ENCODE measurements at places on chromosomes 7 and 10.
A peak's percentile ranks its signal among the peaks of the same experiment; 100 is the strongest.

GRCh38 chr7:43385856-43386255, 197.1 kb upstream of the STK17A start:
- DNase-seq, result no peak

DNA sequence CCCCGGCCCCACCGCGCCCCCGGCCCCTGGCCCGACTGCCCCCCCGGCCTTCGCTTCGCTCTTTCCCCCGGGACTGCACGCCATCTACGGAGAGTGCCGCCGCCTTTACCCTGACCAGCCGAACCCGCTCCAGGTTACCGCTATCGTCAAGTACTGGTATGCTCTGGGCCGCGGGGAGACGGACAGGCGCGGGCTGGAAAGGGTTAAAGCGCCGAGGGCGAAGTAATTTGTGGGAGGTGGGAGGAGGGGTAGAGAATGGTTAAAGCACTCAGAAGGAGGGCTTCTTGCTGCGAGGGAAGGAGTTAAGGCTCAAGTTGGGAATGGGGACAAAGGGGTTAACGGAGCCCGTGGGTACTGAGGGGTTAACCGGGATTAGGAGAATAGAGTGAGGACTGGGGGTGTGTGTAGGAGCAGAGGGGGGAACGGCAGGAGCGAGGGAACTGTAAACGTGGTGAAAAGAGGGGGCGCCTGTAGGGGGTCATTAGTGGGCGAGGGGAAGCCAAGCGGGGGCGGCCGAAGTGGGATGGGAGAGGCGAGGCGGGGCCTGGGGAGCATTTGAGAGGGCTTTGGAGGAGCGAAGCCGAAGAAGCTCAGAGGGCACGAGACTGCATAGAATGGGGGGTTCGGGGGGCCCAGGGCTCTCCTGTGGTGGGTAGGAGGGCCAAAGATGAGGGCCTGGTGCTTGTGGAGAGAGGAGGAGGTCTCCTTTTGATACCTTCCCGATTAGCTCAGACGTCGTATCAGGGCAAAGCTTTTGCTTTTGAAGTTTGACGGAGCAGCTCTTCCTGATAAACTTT, 605 bp downstream of the SUFU start:
- DNase-seq, result no peak

GRCh38 chr10:58963723-58964124, 212.7 kb upstream of the PHYHIPL start:
- no peak for DNase-seq

- no peak for DNase-seq
Measured at GRCh38 chr7:9776900-9777299, 1196.8 kb upstream of the PHF14 start.

GRCh38 chr7:87003872-87004798, 55.3 kb downstream of the ELAPOR2 start:
- DNase-seq, result no peak

GRCh38 chr7:45626441-45627430, 52.6 kb downstream of the ADCY1 start:
- DNase-seq, result no peak

DNA sequence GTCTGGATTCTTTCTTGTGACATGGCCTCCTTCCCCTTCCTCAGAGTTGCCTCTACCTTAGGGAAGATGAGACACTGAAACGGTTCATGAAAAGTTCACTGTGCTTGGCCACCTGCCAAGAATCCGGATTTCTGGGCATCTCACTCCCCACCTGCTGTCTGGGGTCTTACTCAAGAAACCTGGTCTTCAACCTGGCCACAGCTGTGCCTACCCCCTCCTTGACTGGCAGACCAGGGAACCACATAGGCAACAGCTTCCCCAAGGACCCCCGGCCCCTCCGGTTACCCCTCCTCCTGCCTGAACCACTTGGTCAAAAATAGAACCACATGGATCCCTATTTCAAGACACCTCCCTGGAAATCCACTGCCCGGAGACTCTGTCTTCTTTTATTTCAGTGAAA, 58.7 kb upstream of the NANOS1 start:
- DNase-seq, result no peak

- no peak for DNase-seq
Measured at GRCh38 chr7:38057829-38058228, 120.2 kb upstream of the STARD3NL start.

DNA sequence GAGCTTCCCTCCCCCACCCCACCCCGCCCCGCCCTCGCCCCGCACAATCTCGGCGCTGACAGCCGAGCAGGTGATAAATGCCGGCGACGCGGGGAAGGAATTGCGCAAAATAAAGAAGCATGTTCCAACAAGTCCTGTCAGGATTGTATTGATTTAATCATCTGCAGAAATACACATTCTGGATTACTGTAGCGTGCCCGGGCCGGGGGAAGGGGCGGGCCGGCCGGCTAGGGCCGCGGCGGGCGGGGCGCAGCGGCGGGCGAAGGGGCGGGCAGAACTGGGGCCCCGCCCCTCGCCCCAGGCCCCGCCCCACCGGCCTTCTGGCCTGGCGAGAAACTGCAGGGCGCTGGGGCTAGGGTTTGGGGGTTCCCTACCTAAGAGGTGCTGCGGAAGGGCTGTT, 88.9 kb upstream of the PAX2 start:
- no peak for DNase-seq

GRCh38 chr10:123380491-123381085, 226.4 kb downstream of the BUB3 start:
- peak; percentile 7 for DNase-seq

DNA sequence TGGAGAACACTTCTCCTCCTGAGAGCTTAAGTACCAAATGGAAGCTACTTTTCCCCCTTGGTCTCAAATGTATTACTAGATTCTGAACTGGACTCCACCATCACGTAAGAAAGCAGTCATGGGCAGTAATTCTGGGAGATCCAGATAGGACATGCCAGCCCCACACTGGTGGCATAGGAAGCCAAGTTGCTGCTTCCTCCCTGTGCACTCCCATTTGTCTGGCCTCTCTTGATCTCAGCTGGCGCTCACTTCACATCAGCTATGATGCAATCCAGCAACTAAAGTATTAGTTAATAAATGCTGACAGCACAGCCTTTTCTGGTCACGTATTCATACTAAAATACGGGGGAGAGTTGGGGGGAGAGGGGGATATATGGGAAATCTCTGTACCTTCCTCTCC, 3.4 kb upstream of the IL6 start:
- no peak for DNase-seq

DNA sequence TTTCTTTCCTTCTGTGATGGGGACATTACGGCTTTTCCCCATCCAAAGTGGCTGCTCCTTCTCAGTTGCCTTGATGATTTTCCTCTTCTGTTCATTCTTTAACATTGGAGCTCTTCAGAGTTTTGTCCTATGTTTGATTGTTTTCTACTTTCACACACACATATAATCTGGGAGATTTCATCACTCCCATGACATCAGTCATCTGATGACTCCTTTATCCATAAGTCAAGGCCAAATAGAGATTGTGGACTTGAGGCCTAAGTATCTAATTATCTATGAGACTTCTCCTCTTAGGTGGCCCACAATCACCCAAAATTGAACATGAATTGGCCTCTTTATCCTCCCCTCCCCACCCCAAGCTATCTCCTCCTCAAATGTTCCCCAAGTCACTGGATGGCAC, 5.3 kb upstream of the COL1A2 start:
- no peak for DNase-seq

DNA sequence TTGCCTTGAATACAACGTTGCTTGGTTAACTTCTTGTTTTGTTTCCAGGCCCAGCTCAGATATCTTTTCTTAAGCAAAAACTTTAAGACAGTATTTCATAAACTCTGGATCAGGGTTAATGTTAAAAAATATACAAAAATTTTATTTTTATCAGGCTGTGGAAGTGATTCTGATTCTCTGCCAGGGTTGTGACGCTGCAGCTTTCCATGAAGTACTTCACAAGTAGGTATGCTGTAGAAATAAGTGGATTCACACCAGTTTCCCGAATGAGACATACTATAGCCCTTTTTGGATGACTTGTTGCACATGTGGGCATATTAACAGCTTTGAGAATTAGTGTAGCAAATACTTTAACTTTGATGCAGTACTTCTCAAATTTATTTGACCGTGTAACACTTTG, 70.1 kb downstream of the CDK14 start:
- no peak for DNase-seq

- DNase-seq, result no peak
Measured at GRCh38 chr10:43816351-43817321, 168.0 kb upstream of the ZNF32 start.

DNA sequence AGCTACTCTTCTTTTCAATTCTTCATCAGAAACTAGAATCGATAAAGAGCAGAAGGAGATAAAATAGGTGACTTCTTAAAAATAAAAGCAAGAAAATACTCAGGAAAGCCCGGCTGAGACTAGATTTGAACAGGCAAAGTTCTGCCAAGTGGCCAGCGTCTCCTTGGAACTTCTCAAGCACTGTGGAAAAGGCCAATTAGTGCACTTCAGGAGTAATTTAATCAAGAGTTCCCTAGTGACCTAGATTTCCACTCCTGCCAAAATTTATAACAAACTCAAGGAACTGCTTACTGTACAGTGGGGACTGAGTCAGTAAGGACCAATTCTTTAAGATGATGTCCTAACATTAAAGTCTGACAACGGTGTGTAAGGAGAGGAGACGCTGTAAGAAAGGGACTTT, 57.3 kb downstream of the CHCHD3 start:
- no peak for DNase-seq

DNA sequence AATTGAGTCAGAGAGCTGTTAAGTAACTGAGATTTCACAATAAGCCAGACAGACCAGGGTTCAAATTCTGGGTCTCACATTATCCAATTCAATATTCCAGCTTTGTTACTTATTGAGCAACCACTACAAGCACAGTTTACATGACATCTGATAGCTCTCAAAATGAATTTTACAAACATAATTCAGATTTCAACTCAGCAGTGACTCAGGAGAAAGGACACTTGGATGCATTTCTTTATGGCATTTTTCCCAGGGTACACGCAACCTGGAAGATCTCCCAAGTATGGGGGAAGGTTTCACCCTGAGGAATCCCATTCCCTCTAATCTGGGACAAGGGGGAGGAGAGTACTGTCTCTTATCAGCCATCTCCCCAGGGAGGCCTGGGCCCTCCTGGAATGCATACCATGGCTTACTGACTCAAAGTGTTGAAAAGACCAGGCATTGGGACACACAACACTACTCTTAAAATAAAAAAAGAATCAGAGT, 102.4 kb downstream of the CFTR start:
- no peak for DNase-seq

- DNase-seq, result no peak
Measured at GRCh38 chr7:155698633-155699032, 54.2 kb downstream of the RBM33 start.

GRCh38 chr10:29949411-29950011, 109.9 kb downstream of the JCAD start:
- DNase-seq, result no peak

DNA sequence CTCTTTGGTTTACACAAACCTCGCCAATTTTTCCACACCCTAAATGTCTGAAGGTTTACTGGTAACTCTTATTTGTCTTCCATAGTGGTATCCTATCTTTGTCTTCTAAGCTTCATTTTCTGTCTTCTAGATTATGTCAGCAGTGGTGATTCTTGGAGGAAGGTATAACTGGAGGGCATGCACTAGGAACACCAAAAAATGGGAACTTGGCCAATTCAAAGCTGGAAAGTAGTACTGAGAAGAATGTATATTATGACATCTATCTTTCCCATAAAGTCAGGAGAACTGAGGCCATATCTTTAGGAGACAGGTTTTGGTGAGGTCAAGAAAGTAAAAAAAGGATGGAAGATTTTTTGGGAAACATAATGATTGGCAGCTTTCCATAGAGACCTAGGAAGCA, 113.3 kb downstream of the CPEB3 start:
- DNase-seq, result no peak

GRCh38 chr10:14409247-14409646, 78.5 kb upstream of the FRMD4A start:
- DNase-seq, result no peak

DNA sequence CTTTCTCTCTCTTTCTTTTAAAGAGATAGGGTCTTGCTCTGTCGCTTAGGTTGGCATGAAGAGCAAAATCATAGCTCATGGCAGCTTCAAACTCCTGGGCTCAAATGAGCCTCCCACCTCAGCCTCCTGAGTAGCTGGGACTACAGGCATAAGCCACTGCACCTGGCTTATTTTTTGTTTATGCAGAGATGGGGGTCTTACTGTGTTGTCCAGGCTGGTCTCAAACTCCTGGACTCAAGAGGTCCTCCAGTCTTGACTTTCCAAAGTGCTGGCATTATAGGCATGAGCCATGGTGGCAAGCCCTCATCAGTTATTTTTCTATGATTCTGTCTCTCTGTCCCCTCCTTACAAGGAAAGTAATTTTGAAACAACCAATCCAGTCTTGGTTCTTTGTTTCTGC, 1.1 kb upstream of the BAG3 start:
- DNase-seq, result no peak

DNA sequence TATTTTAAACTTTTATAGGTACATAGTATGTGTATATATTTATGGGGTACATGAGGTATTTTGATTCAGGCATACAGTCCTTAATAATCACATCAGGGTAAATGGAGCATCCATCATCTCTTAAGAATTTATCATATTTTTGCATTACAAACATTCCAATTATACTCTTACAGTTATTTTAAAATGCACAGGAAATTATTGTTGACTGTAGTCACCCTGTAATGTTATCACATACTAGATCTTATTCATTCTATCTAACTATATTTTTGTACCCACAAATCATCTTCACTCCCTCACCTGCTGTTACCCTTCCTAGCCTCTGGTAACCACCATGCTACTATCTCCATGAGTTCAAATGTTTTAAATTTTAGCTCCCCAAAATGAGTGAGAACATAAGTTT, 56.3 kb upstream of the FAM3C start:
- DNase-seq, result no peak

DNA sequence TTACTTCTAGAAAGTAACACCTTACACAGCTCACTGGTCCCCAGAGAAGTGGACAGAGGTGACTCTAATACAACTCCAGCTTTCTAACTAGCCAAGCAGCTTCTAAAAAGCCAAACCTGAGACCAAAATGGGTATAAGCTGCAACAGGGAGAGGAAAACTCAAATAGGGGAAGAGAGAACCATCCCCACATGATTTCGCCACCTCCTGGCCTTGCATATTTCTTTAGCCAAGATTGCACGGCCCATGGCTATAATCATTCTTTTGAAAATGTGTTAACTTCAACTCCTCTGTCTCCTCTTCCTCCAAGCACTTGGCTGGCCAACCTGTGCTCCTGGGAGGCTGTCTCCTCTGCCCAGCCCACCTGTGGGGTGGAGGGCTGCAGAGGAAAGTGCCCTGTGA, 28.7 kb downstream of the NUP42 start:
- no peak for DNase-seq

- no peak for DNase-seq
Measured at GRCh38 chr10:82821043-82821442, 946.0 kb downstream of the NRG3 start.

DNA sequence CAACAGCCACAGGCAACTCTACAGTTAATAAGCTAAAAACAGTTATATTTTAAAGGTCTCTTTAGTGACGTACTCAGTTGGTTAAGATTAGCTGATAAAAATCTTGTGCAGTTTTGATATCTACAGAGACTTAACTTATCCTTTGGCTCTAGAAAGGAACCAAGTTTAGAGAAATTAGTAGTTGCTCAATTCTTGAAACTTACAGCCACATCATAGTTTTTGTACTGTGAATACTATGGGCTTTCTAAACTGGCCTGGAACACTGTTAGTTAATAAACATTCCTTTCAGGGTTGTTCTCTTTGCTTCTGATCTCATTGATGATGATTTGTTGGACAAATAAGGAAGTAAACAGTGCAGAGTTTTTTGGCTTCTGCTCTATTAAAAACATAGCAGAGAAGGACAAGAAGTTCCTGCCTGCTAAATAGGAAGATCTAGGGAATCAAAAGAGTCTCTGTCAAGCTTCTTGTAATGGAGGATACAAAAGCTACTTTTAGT, 73.1 kb downstream of the MKLN1 start:
- no peak for DNase-seq

GRCh38 chr10:110919349-110919931, at the start of gene SHOC2:
TSS of gene SHOC2 (plus strand) at chr10:110919604. CDS start at chr10:110964359, 44,755 bp downstream.
- DNase-seq, result peak; percentile 40

All from NCI-H1694 (cell line).